ENCODE measurements at places on chromosomes 5 and 9. TPM values are rescaled to one million over a fixed set of nuclear protein-coding genes. Genes with fewer than 3 reads are reported as not detected.

The TRPM3 gene
- not detected for total RNA-seq

- DNase-seq = no peak
Measured at GRCh38 chr9:82883436-82883835, 179.5 kb downstream of the RASEF start.

The ITGA2 gene
- 83.6 TPM for total RNA-seq

The HCN1 gene
- total RNA-seq = not detected

GRCh38 chr5:98031496-98031895 is 742.0 kb upstream of the RGMB start:
- DNase-seq = no peak

The STK10 gene
- total RNA-seq = 16.4 TPM

DNA sequence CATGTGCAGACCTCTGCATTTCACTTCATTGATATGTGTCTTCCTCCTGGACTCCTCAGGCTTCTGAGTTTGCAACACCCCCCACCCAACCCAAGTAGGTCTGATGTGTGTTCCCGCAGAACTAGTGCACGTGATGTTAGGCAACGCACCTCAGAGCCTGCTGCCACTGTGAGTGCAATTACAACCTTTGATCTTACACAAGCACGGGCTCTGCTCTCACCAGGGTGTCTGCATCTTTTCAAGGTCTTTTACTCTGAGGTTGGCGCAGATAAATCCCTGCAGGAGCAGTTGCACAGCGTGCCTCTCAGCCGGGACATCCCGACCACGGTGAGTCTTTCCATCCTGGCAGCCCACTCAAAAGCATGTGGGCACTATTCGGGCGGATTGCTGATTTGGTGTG is 80.1 kb downstream of the EGFLAM start:
- no peak for DNase-seq

DNA sequence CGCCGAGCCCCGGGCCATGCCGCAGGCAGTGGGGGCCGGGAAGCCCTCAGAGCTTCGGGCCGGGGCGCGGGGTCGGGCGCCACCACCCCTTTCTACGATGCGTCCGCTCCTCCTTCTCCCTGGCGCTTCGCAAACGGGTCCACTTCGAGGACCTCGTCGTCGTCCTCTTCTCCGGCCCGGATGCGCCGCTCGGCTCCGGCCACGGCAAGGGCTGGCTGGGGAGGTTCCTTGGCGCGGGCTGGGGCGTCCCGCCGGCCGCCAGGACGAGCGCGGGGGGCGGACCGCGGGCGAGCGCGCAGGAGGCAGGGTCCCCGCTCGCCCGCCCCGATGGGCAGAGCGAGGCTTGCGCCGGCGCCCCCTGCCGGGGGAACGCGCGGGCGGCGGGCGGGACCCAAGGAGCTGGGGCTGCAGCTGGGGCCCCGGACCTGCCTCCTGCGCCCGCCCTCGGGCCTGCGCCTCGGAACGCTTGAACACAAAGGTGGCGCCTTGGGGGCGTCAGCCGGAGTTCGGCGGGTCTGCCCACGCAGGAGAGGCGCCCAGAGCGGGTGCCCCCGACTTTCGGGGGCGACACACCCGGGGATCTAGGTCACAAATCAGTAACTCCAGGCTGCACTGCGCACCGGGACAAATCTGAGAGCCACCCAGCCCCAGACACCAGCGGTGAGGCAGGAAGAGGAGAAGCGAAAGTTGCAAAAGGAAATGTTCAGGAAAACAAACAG is at the start of gene ROR2:
Gene ROR2 (minus strand): TSS at position 283 of the 719 bp plus-strand sequence.
- peak; percentile 63 for DNase-seq

DNA sequence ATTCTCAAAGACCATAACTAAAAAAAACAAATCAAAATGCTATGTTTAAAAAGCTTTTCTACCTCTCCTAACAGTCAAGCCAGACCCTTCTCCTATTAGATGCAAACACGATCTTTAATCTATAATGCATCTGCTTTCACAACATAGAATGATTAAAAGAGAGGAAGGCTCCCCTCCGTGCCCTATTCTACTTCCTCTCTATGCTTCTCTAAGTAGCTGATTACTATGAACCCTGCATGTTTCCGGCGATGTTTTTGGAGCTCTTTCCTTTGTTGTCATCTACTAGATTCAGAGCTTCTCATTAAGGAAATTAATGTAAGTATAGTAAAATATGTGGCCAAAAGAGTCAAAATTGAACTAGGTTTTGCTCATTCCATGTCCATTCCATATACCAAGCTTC is 29.2 kb upstream of the CEP120 start:
- DNase-seq = no peak

DNA sequence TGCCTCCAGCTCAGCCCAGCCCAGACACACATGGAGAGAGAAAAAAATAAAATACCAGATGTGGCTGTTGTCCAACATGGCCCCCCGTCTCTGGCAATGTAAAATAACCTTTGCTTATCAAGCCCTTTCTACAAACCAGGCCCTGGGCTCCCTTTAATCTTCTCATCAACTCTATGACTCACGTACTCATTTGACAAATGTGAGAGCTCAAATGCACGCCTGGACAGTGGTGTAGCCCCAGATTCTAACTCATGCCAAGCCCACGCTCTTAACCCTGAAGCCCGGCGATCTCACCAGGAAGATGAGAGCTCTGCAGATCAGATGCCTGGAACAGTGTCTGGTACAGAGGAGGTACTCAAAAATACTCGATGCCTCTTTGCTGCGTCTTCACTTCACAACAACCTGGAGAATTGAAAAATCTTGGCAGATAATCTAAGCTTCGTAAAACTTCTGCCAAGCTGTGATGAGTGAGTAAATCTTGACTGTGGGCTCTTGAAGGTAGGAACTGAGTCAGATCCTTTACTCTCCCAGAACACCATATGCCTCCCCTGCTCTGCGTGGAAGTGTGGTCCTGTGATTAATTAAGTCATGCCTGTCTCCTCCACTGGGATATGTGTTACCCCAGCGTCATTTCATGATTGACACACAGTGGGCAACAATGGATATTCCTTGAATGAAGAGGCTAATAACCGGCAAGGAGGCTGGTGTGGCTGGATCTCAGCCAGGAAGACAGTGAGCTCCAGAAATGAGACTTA is 102.0 kb upstream of the FSTL4 start:
- DNase-seq = no peak
